Left renal cortex interstitium (tissue), 4 donors: ENCODE measurements at places on chromosomes 2 and 18. TPM values are rescaled to one million over a fixed set of nuclear protein-coding genes. Genes with fewer than 3 reads are reported as not detected.

- no peak for DNase-seq
Measured at GRCh38 chr2:176099159-176099727, 352 bp upstream of the HOXD12 start.

- DNase-seq, result no peak
Measured at GRCh38 chr2:62467475-62468321, 38.3 kb downstream of the TMEM17 start.

Gene RNU2-63P
- polyA plus RNA-seq, result not detected

Gene AMER3
- polyA plus RNA-seq, result 0.03 TPM

Gene BBS5
- polyA plus RNA-seq, result 10.6 TPM

- DNase-seq, result no peak
Measured at GRCh38 chr18:32804134-32804888, 31.5 kb upstream of the KLHL14 start.

DNA sequence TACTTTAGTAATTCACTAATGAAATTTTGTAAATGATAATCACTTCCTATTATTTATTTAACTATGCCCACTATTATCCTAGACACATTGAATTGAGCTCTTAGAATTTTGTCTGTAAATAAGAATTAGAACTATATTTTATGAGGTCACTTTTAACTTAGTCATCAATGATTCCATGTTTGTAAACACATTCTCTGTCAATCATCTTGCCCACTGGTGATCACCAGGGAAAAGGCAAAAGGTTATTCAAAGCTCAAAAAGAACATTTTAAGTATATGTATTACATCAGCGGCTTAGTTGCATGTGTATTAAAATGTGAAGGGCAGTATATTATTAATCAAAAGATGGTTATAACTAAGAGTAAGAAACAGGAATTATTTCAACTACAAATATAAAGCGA lies 25.2 kb downstream of the SCN9A start:
- no peak for DNase-seq

GRCh38 chr18:7532942-7533341 lies 34.2 kb upstream of the PTPRM start:
- no peak for DNase-seq

- no peak for DNase-seq
Measured at GRCh38 chr18:59959073-59959472, 59.3 kb downstream of the PMAIP1 start.

DNA sequence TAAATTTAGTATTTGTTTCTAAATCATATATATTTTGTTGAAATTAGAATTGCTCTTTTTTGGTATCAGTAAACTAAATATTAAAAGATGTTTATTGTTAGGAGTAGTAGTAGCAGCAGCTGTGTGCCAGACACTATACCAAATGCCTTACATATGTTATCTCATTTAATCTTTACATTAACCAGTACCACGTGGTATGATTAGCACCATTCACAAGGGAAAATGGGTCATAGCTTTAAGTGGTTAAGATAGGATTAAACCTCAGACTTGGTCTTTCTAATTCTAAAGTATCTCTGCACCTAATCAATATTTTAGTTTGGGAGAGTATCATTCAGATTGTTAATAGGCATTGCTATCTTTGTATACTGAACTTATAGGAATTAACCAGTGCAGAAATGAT lies 29.0 kb downstream of the PSMD14 start:
- DNase-seq, result no peak

DNA sequence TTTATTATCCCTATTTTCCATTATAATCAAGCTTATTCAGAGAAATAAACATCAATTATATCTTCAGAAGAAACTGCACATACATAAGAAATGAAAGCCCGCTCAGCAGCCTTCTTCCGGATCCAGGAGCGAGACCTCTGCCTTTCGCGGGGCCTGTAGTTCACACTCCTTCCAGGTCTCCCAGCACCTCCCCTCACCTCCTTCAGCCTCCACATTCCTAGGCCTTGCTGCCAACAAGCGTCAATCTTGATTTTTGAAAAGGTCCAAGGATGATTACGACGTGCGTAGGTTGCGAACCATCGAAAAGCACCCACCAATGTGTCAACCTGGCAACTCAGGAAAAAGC lies 355 bp upstream of the KIDINS220 start:
- no peak for DNase-seq

DNA sequence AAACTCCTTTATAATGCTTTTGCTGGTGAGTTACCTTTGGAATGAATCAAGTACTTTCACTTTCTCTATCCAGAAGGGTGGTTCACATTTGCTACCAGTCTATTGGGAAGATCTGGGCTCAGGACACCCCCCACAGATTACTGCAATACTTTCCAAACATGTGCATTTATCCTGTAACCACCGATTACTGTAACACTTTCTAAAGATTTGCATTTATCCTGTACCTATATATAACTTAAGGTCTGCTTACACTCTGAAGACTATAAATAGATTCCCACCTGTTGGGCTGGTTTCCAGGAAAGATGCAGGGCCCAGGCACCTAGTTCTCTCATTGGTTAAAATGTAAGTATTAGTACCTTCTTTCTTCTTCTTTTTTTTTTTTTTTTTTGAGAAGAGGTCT lies 113.0 kb upstream of the NEDD4L start:
- DNase-seq, result no peak
